ENCODE measurements at places on chromosomes 4 and X.

GRCh38 chr4:114205261-114205660 lies 225.8 kb upstream of the ARSJ start:
- no peak for DNase-seq

GRCh38 chr4:39662683-39663082 lies 24.0 kb upstream of the SMIM14 start:
- no peak for DNase-seq

DNA sequence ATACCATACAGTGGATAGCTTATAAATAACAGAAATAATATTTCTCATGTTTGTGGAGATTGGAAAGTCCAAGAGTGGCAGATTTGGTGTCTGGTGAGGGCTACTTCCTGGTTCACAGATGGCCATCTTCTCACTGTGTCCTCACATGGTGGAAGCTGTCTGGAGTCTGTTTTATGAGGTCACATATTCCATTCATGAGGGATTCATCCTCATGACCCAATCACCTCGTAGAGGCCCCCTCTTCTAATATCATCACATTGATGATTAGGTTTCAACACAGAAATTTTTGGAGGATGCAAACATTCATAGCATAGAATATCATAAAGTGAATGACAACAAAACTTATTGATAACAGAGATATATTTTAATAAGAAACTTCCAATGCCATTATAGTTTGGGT lies 568.0 kb downstream of the STIM2 start:
- no peak for DNase-seq

DNA sequence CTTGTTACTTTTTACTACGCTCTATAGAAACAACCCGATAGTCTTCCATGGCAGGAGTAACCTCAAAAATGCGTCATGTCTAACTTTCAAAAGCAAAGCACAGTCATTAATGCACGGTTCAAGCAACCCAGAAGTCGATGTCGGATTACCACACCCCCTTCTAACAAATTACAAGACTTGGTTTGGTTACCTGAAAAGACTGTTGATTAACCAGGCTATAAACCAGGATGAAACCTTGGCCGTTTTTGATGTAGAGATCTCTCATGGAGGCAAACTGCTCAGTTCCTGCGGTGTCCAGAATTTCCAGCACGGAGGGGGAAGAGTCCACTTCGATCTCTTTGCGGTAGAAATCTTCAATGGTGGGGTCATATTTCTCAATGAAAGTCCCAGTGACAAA lies 2.4 kb downstream of the RAP2C start:
- peak; percentile 41 for DNase-seq

DNA sequence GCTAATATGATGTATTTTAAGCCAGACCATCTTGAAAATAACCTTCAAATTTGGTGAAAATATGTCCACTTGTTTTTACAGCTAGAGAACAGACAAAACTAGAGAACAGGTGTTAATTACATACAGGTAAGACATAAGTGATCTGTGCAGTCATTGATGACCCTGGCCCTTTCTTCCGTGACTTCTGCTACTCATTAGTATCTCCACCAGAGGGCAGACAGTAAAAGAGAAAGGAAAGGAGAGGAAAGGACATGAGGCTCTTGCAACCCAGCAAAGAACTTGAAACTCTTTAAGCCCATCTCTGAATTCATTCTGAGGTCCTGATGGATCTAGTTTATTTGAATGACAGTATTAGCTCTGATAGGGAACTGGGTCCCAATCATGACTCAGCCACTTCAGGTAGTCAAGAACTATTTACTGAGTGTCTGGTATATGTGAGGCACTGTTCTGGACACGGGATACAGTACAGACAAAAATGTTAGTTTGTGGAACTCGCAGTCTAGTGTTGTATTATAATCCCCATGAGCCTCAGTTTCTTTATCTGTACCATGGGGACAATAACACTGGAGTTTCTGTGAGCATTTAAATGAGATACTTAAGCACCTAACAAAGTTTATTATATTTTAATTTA lies 121.0 kb upstream of the TEX13D start:
- DNase-seq, result peak; percentile 75

DNA sequence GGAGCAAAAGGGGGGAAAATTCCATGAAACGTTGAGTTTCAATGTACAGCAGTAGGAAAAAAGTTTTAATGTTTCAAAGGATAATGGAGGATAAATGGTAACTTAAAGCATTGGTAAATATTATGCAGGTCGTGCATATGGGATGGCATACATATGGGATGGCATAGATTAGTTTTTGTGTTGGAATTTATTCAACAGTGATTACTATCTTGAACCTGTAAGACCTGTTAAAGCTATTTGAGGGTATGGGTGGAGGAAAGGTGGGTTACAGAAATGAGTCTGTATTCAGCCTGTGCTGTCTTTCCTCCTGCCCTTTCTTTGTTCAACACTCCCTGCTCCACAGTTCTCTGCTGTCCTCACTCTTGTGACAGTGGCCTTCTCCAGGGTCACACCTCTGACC lies 54.6 kb downstream of the ARHGAP10 start:
- DNase-seq, result no peak

DNA sequence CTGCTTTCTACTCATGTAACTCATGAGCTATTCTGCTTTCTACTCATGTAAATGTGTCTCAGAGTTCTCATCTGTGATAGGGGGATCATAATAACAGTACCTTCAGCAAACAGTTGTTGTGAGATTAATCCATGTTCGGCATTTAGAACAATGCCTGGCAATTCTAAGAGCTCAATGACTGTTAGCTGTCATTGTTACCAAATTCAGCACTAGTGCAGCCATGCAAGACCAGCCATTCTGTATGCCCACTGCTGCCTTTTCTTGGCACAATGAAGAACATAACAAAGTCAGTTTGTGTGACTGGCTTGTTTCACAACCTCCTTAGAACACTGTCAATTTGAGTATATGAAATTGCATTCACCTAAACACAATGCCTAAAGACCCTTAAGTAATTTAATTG lies 163.2 kb downstream of the ANK2 start:
- no peak for DNase-seq

- DNase-seq, result no peak
Observed at GRCh38 chrX:124280294-124280902, 52.1 kb upstream of the TEX13D start.

GRCh38 chr4:152185786-152186550 lies 349.9 kb downstream of the FBXW7 start:
- DNase-seq, result no peak

DNA sequence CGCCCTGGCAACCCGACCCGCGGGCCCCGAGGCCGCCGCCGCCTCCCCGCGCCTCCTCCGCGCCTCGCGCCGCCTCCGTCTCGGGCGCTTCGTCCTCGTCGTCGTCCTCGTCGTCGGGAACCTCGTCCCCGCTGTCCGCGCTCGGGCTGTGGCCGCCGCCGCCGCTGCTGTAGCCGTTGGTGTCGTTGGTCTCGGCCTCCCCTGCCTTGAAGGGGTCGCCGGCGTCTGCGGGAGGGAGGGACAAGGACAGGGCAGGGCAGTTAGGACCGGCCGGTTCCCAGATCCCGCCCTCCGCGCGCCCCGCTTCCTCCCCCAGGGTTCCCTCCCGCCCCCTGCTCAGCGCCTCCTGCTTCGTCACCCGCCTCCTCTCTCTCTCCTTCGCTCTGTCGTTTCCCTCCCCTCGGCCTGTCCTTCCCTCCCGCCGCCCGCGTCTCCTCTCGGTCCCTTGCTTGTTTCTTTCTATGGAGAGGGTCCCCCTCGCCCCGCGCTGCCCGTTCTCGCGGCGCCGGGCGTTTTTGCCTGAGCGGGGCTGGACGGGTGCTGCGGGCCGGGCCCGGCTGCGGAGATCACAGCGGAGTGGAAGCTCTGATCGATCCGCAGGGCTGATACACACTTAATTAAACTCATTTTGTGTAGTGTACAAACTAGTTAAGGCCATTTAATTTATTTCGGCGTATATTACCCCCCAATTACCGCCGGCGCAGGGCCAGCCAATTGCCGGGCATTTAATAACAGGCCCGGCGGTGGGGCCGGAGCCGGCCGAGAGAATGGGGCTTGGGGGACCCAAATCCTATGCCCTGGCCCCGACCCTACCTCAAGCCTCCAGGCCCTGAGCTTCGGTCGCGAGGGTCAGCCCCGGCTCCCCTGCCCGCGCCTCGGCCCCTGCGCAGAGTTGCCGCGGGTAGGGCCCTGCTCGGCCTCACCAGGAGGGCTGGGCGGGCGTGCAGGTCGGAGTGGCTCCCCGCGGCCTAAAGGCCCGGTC lies 2.4 kb downstream of the NKX1-1 start:
- no peak for DNase-seq

DNA sequence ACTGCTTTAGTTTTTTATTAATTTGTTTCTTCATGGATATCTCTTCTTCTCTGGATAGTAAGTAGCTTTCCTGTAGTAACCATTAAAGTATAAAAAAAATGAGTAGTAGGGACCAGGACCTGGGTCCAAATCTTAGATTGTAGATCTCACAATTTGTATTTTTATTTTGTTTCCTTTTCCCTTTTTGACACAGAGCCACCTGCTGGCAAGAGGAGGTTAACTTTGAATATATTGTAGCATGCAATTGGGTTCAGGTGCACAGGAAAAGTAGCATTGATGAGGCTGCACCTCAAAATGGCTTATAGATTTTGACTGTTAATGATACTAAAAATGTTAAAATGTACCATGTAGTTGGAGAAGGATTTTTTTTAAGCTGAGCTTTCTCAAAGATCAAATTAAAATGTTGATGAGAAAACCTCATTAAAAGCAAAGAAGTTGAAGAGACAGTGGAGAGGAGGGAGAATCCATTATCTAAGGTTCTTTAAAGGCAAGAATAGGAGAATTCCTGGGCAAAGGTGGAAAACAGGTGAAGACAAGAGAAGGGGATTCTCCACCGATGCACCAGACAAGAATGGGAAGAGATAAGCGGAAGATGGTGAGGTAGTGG lies 48.3 kb upstream of the HPGDS start:
- peak; percentile 73 for DNase-seq

GRCh38 chrX:136453771-136454170 lies 34.0 kb upstream of the BRS3 start:
- no peak for DNase-seq

- no peak for DNase-seq
Observed at GRCh38 chr4:152374153-152374552, 161.7 kb downstream of the FBXW7 start.

DNA sequence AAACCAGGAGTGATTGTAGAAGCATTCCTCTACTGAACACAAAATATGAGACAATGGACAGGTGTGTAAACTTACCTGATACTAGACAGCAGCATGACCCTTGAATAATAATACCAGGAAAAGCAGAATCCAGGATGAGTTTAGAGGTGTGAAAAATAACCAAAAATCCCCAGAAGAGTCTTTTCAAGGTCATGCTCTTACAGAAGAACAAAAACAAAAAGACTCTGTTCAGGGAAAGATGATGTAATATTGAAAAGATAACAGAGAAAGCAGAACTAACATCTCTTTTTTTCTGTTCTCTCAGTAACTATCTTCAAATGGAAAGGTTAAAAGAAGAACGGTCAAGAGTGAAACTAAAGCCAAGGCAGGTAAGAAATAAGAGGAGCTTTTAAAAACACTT lies 14.0 kb upstream of the ARHGAP10 start:
- DNase-seq, result peak; percentile 45

- DNase-seq, result no peak
Observed at GRCh38 chrX:75301060-75301459, 27.2 kb downstream of the UPRT start.

GRCh38 chr4:145679520-145679919 lies 426 bp upstream of the C4orf51 start:
- no peak for DNase-seq

- no peak for DNase-seq
Observed at GRCh38 chr4:127920521-127920920, 39.8 kb downstream of the PLK4 start.

GRCh38 chr4:113646442-113646822 lies 115.1 kb downstream of the CAMK2D start:
- DNase-seq, result no peak

- no peak for DNase-seq
Observed at GRCh38 chr4:32207456-32207855, 1487.3 kb downstream of the PCDH7 start.

DNA sequence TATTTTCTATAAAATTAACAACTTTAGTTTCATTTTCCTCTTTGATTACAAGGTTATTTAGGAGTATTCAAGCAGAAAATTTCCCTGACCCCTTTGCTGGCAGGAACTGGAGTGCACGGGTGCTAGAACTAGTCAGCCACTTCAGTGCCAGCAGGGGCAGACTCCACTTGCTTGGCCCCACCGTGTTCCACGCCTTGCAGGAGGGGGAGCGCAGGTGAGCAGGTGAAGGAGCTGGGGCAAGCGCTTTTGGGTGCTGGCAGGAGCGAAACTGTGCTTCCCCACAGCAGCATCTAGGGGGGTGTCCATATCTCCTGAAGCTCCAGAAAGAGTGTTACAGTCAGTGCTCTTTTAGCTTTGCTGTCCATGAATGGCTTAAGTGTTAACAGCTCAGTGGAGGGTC lies 45.5 kb downstream of the MID2 start:
- DNase-seq, result no peak

- no peak for DNase-seq
Observed at GRCh38 chr4:10958226-10958856, 273.8 kb upstream of the CLNK start.

DNA sequence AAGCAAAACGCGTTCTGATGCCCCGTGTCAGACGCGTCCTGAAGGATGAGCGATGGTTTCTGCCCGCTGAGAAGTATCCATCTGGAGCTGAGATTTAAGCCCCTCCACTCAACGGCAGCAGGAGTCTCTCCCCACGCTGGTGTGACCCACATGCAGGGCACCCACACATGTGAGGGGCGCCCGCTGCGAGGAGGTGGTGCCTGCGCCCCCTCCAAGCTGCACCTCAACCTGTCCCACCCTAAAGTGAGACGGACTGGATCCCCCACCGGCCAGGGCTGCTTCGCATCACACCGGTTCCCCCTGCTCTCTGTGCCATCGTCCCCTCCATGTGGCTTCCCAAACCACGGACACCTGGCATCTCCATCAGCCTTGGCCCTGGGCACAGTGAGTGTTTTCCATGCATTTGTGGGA lies 4.5 kb upstream of the PDE6B start:
- DNase-seq, result no peak

GRCh38 chrX:37686996-37687395 lies 1.4 kb downstream of the XK start:
- DNase-seq, result peak; percentile 24

DNA sequence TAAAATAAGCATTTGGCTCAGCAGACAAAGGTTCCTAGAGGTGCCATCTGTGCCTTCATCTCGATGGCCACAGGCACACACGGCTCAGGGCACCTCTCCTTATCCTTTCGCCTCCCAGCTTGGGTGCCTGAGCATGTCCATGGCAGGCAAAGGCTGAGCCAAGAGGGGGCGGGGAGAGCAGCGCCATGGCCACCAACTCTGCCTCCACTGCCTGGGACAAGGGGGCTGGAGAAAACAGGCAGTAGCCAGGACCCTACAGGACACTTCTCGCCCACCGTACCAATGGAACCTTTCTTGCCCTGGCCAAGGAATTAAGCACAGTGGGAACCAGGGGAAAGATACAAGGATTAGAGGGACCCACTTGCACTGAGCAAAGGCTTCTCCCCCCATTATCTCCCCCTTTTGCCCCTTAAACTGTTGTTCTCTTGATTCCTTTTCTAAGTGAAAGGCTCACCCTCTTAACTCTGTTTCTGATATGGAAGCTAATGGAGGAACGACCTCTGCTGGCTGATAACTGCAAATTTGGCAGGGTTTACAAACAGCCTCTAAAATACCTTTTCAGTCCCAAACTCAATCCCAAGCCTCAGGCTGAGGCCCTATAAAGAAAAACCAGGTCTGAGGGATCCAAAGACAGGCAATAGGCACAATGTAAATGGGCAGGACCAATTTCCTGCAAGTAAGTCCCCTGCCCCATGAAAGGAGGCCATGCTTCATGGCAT lies 335.2 kb downstream of the ADAM29 start:
- no peak for DNase-seq
